ENCODE measurements at places on chromosomes 11 and 22.

DNA sequence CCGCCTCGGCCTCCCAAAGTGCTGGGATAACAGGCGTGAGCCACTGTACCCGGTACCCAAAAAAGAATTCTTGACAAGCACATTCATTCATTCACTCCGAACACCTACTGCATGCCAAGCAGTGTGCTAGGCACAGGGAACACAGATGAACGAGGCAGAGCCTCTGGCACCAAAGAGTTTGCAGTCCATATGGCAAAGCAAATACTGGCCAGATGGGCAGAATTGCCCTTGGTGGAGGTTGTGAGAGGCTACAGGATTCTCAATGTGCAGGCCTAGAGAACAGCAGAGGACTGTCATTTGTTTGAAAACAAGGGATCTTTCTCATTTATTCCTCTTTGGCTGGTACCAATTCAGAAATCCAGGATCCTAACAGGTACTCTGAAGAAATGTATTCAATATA, 27.5 kb upstream of the MTCH2 start:
- no peak for DNase-seq

DNA sequence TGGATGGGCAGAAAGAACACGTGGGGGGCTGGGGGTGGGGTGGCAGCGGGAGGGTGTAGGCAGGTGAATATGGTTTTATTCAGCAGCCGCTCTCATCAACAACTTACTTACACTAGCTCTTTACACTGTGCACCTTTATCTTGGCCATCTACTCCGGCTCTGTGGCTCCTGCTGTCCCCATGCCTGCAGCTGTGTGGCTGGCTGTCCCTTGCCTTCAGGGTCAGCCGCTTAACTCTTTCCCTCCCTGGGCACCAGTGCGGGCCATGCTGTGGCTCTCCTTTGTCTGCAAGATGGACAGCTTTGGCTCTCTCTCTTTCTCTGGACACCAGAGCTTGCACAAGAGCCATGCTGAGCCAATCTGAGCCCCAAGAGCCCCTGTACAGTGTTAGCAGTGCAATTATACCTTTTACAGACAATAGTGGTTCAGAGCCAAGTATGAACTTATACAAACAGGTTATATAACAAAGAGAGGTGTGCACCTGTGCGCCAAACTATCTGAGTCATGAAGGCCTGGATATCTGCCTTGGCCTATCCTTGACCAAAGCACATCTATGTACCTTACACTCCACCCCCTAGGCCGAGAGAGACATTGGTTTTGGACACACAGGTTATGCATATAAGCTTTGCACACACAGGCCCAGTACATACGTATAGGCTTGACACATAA, 94.3 kb upstream of the CTSC start:
- no peak for DNase-seq

DNA sequence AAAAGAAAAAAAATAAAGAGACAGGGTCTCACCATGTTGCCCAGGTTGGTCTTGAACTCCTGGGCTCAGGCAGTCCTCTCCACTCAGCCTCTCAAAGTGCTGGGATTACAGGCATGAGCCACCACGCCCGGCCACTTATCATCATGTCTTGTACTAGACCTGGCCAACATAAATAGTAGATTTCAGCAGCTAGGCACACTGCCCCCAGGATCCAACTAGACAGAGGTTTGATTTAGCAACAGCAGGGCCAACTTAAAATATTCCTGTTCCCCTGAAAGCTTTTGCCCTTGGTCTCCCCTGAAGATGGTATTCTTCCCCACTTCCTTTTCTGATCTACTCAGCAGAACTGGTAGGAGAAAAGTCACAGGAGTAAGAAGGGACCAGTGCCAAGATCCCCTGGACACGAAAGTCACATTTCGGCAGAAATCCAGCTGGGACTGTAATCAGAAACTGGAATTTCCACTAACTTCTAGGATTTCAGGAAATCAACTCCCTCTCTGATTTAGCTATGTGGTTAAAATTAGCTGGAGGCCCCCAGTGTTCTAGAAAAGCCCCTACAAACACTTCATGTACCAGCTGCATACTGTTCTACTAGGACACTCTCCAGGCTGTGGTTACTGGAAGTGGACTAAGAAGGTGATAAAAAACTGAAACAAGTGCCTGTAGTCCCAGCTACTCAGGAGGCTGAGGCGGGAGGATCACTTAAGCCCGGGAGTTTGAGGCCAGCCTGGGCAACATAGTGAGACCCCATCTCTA, 8.9 kb upstream of the PPP2R1B start:
- DNase-seq = no peak

GRCh38 chr11:73386016-73386415, 9.8 kb downstream of the RELT start:
- DNase-seq = no peak

- peak; percentile 24 for DNase-seq
Observed at GRCh38 chr22:44735518-44736428, 16.6 kb upstream of the ARHGAP8 start.

GRCh38 chr11:13258855-13259254, 18.7 kb upstream of the BMAL1 start:
- DNase-seq = no peak

DNA sequence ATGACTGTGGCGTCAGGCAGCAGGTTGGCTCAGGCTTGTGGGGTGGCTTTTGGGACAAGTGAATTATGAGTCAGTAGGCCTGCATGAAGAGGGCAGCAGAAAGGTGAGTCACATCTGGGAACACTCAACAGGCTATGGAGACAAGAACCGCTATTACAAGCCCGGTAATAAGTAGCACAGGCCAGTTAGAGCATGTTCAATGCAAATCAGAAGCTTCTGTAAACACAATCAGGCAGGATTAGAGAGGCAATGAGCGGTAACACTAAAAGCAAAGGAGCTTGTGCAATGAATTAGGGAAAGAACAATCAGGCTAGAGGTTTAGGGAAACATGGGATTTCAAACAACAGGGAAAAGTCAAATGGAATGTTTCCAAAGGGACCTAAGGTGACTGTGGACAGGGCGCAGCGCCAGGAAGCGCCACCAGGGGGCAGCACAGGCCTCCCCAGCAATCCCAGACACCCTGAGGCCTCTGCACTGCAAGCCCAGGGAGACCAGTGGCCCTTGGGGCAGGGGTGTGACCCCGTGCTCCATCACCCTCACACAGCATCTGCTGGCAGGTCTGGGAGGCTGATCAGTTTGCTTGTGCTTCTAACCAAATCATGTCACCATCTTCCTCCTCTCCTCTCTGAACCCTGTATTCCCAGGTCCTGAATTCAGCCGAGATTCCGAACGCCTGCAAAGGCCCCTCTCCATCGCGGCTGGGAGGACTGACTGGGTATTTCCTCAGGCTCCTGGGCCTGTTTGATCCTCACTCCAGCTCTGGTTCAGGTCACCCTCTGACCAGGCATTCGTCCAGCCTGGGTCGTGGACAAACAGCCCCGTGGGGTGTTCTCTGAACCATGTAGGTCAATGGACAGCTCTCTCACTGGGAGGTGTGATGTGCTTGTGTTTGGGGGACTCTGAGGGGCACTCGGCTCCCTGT, 50.0 kb downstream of the C11orf58 start:
- DNase-seq = peak; percentile 76

GRCh38 chr11:24422376-24422775, 74.5 kb upstream of the LUZP2 start:
- no peak for DNase-seq

- DNase-seq = no peak
Observed at GRCh38 chr11:23869671-23870070, 627.2 kb upstream of the LUZP2 start.

- DNase-seq = no peak
Observed at GRCh38 chr11:16780698-16781550, 42.5 kb downstream of the C11orf58 start.

DNA sequence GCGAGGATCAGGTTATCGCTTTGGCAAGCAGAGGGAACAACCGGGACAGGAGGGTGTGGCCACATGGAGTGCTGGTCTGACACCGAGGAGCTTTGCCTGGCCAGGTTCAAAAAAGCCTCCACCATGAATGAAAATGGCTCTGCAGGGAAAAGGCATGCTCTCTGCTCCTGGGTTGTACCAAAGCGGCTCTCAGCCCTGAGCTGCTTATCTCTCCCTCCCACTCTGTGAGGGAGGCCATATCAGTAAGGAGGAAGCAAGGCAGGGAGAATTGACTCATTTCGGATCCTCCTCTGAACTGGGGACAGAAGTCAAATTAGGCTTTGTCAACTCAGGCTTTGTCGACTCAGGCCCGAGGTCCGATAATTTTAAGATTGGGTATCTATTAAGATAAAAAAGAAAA, 82.9 kb upstream of the CRTAM start:
- no peak for DNase-seq

GRCh38 chr11:113567867-113568544, 92.8 kb upstream of the DRD2 start:
- no peak for DNase-seq

GRCh38 chr22:44347080-44347479, 34.3 kb upstream of the SHISAL1 start:
- no peak for DNase-seq

Measured in NCI-H1048 (cell line).